ENCODE measurements at places on chromosomes 12 and 14.

GRCh38 chr12:7154901-7155470 lies 24.8 kb downstream of the CLSTN3 start:
- DNase-seq, result no peak

DNA sequence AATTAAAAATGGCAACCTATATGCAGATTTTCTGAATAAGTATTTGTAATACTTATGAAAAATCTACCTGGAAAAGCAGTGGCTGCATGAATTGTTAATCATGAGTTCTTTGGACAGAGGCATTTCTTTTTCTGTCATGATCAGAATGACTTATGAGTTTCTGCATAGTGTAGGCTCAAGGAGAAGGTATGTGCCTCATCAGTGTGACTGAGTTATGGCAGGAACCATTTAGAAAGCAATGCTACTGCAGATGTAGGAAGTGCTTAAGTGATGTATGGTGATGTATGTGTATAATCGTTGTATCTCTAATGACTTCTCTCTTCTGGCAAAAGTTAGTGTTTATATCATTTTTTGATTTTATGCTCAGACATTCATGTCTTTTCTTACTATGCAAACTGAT lies 816.4 kb upstream of the FBXO33 start:
- no peak for DNase-seq

DNA sequence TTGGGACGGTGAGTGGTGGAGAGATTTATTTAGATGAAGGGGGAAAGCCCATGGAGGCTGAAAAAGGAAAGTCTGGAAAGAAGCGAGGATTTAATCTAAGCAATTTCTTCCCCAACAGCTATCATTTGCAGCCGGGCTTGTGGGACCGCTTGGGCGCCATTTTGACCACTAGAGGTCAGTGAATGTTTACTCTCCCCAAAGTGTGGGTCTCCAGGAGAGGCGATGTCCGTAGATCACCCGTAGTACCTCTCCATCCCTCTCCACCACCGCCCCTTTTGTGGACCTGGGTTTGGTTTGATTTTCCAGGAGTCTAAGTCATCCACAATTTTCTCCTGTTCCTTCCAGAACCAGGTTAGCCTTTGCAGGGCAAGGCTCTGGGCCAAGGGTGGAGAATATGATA lies 91.2 kb upstream of the PARP11 start:
- no peak for DNase-seq

GRCh38 chr14:55846826-55847446 lies 266.9 kb downstream of the KTN1 start:
- DNase-seq, result no peak

DNA sequence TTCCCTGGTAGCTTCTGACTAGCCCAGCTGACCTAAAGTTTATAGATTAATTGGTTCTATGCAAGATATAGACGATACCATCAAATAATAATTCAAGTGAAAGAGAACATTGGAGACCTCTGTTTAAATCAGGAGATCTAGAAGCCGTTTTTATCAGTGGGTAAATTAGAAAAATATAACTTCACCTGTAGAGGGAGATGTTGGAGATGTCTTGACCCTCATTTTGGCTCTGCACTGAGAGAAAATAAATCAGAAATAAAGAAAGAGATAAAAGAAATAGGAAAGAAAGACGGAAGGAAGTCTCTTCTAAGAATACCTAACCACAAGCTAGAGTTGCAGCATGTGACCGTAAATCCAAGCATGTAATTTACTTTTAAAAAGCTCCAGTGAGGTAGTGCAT lies 684.5 kb downstream of the C12orf50 start:
- no peak for DNase-seq

DNA sequence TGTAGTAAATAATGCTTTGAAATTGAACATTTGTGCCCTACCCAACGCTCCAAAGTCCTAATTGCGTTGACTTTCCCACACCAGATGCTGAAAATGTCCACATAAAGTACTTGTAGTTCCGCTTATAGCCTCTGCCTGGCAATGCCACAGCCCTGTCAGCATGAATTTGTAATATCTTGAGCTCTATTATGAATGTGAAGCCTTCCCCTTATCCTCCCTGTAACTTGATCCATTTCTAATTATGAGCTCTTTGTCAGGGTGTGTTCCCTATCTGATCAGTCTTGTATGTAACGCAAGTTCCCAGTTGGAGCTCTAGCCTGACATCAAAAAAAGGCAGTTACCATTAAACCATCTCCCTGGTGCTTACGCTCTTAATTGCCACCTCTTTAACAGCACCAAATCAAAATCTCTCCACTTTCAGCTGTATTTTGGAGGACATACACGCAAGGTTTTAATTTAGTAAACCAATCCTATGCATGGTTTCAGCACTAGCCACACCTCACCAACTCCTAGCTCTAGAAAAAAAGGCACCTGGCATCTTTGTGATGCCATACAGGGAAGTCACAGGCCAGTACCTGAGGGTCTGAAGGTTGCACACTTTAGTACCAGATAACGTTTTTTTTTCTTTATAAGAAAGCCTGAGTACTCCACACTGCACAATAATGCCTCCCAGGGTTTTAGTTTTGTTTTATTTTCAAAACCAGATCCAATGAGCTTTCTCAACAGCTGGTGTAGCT lies 69.3 kb downstream of the EEA1 start:
- no peak for DNase-seq

GRCh38 chr12:47238669-47239114 lies 158.9 kb upstream of the AMIGO2 start:
- DNase-seq, result no peak

DNA sequence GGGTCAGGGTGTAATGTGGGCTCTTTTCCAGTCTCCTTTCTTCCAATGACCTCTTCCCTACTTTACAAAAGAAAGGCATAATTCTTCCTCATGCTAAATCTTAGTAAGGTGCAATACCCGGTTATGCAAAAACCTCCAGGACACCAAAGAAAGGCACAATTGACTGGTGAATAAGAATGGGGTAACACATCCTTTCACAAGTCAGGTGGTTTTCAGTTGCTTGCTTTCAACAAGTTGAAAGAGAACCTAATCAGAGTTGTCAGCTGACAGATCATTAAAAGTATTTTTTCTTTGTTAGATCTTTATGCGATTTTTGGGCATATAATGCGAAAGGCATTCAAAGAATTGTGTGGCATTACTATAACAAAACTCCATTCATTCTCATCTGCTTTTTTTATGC lies 1.3 kb upstream of the AEBP2 start:
- no peak for DNase-seq

DNA sequence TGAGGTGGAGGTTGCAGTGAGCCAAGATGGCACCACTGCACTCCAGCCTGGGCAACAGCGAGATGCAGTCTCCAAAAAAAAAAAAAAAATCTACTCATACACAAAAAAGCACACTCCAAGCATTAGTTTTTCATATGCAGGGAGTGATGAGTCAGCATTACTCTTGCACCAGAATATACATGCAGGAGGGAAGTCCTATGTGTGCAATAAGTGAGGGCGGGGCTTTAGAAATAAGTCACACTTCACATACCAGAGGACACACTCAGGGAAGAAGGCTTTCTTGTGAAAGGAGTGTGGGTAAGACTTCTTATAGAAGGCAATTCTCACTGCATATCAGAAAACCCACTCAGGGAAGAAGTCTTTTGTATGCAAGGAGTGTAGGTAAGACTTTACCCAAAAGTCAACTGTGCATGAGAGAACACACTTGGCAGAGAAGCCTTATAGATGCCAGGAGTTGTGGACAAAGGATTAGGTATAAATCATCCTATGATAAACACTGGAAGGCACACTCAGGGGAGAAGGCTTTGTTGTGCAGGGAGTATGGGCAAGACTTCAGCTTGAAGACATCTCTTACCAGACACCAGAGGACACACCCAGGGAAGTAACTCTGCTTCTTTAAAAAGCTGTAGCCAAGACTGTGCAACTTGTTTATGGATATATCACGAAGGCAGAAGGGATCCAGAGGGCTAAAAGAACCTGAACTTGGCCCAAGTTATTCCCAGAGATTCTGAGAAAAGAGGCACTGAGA lies 50.5 kb downstream of the ATF7 start:
- DNase-seq, result no peak

GRCh38 chr12:82366197-82366596 lies 7.9 kb downstream of the METTL25 start:
- DNase-seq, result no peak

- DNase-seq, result no peak
These were observed 14.3 kb upstream of the TMX1 start for GRCh38 chr14:51225751-51226150.

- DNase-seq, result no peak
These were observed 111.3 kb downstream of the SYNE2 start for GRCh38 chr14:63964113-63964512.

DNA sequence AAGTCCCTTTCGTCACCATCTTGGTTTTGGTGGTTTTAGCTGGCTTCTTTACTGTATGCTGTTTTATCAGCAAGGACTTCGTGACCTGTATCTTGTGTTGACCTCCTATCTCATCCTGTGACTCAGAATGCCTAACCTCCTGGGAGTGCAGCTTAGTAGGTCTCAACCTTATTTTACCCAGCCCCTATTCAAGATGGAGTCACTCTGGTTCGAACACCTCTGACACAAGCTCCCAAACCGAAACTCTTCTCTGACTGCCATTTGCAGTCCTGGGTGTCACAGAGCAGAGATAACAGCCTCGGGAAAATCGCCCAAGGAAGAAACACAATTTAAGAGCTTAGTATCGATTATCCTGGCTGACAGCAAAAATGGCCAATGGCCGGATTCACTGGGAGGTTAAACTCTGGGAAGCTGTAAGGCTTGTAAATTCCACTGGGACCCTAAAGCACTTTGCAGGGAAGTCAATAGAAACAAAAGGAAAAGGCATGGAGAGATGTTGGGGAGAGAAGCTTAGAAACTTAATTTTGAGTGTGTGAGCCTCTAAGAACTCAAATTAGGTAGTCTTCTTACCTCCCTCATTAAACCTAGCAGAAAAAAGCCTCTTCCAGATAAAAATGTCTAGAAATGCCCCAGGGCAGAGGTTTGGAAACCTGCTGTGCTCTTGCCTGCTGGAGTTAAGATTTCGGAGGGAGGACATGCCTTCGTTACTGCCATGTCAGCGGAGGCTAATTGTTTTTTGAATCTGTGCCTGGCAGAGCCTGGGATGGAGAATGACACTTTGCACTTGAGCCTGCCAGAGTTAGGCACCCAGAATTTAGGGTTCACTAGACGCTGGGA lies 56.5 kb upstream of the RPH3A start:
- DNase-seq, result no peak

- DNase-seq, result no peak
These were observed 345.2 kb downstream of the ZFP36L1 start for GRCh38 chr14:68447581-68448251.

DNA sequence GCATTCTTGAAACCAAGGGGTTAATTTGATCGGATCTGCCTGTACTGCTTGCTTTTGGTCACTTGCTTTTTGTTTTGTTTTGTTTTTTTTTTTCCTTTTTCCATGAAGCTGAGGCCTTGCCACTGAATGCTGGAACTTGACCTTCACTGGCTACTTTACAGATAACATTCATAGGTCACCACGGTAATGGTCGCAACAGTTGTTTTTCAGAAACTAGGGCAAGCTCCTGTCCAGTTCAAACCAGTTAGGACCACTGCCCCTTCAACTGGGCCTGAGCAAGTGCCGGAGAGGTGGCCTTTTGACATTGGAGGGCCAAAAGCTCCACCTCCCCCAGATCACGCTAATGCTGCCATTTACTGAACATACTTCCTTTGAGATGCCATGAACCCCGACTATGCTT lies 147.6 kb downstream of the FOXN3 start:
- no peak for DNase-seq

DNA sequence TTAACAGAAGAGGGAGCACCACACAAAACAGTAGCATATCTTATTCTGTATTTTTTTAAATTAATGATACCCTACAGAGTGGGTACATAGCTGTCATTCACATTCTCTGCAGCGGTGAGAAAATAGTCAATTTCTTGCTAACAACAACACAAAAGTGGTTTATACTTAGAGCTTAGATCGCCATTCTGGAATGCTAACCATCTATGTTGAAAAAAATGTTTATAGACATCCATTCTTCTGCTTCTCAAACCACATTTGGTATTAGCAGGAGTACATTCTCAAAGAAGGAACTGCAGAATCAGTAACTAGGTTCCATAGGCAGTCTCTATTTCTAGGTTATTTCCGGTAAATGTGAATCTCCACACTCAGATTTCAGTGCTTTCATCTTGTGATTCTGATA lies 185.9 kb downstream of the PPFIA2 start:
- no peak for DNase-seq

DNA sequence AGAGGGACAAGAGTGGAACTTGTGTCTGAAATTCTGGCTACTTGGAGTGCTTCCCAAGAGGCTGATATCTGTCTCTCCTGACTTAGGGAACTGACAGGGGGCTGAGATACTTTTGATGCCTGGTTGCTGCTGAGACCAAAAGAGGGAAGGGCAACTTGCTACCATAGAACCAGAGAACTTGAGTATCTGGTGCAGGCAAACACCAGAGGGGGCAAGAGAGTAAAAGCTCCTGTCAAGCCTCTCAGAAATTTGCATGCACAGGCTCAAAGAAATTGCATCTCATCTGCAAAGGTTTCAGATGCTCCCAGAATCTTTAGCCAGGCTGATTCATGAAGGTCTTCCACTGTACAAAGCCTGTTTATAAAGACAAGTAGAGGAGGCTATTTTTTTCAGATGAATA lies 391.3 kb upstream of the FOXG1 start:
- no peak for DNase-seq

DNA sequence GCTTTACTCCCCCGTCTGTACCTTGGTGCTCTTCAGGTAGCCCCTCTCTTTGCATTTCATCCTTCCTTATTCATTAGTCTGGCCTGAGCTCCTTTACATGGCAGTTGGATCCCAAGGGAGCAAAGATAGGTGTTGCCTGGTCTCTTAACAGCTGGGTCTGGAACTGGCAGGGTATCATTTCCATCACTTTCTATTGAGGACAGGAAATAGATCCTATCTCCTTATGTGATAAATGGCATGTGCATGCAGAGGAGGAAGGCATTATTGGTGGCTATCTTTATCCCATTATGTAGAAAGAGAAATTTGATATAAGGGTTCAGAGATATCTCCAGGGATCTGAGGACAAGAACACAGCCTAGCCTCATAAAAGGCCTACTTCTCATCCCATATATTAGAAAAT lies 54.6 kb upstream of the OAS1 start:
- no peak for DNase-seq

DNA sequence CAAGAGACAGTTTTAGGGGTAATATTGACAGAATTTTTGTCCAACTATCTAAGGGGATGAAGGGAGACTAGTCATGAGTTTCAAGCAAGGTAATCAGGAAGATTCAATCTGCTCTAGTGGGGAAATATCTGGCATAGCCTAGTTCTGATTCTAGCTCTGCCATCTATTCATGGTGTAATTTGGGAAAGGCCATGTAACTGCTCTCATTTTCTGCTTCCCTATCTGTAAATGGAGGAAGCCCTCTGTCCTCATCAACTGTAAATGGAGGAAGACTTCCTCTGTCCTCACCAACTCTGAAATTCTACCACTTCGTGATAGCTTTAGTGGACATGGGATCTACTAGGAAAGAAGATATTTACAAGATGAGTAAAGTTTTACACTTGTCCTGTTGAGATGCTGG lies 37.9 kb downstream of the BHLHE41 start:
- no peak for DNase-seq

GRCh38 chr12:132427999-132428935 lies 61.7 kb upstream of the FBRSL1 start:
- DNase-seq, result no peak

- no peak for DNase-seq
These were observed 21.2 kb downstream of the PEX5 start for GRCh38 chr12:7210642-7211151.

GRCh38 chr12:26245175-26245942 lies 50.0 kb downstream of the SSPN start:
- DNase-seq, result no peak

- no peak for DNase-seq
These were observed 6.9 kb downstream of the VEZT start for GRCh38 chr12:95224202-95225170.
